ENCODE measurements at places on chromosomes 11 and 22. TPM values are rescaled to one million over a fixed set of nuclear protein-coding genes. Genes with fewer than 3 reads are reported as not detected.

Gene ANO1
- total RNA-seq, result 260 TPM

Gene SCN3B
- not detected for total RNA-seq

Gene OTOG
- not detected for total RNA-seq

Gene MS4A12
- total RNA-seq, result not detected
